ENCODE measurements at places on chromosomes 5 and 9. TPM values are rescaled to one million over a fixed set of nuclear protein-coding genes. Genes with fewer than 3 reads are reported as not detected.

Gene LIFR
- polyA plus RNA-seq = 69.2 TPM

Gene NDUFAF2
- 47.6 TPM for polyA plus RNA-seq

Gene SPATA31E1
- 0.05 TPM for polyA plus RNA-seq

Gene SLC23A1
- 3.3 TPM for polyA plus RNA-seq

Gene DMGDH
- 1.0 TPM for polyA plus RNA-seq

Gene ZNF300
- 3.7 TPM for polyA plus RNA-seq

Gene GPR150
- polyA plus RNA-seq = 1.0 TPM

Gene POU5F2
- polyA plus RNA-seq = 0.55 TPM

Gene ADGRV1
- polyA plus RNA-seq = 88.3 TPM

Gene GFPT2
- 44.6 TPM for polyA plus RNA-seq

Gene PCDHB16
- polyA plus RNA-seq = 3.3 TPM

Gene C5orf58
- not detected for polyA plus RNA-seq

Gene SPOCK1
- 10.0 TPM for polyA plus RNA-seq

Gene C9orf153
- polyA plus RNA-seq = not detected

Gene RNF180
- polyA plus RNA-seq = 3.0 TPM

Gene OMD
- polyA plus RNA-seq = 0.18 TPM

Gene CTSV
- polyA plus RNA-seq = 98.8 TPM

Gene SLC6A7
- 0.39 TPM for polyA plus RNA-seq

Gene C9orf50
- polyA plus RNA-seq = 0.86 TPM

Gene PHF24
- 0.11 TPM for polyA plus RNA-seq

Gene PDE8B
- polyA plus RNA-seq = 8.3 TPM

Gene KCNMB1
- 0.18 TPM for polyA plus RNA-seq

Gene SH2D3C
- 2.2 TPM for polyA plus RNA-seq

Gene FAM174A
- 34.9 TPM for polyA plus RNA-seq

Gene HTR1A
- not detected for polyA plus RNA-seq

Gene NKD2
- polyA plus RNA-seq = 9.1 TPM

Gene F2RL2
- polyA plus RNA-seq = 1.5 TPM

Gene CCL27
- 0.81 TPM for polyA plus RNA-seq

Gene HAVCR2
- polyA plus RNA-seq = 0.92 TPM

Gene DAB2IP
- 11.1 TPM for polyA plus RNA-seq

Gene ACSL6
- 0.75 TPM for polyA plus RNA-seq

Gene ALDOB
- polyA plus RNA-seq = 44.0 TPM

Gene SYK
- 5.1 TPM for polyA plus RNA-seq

Gene SV2C
- polyA plus RNA-seq = 0.04 TPM

Gene AQP7
- 11.6 TPM for polyA plus RNA-seq

Gene LCN15
- 1.4 TPM for polyA plus RNA-seq

Gene PSIP1
- 35.1 TPM for polyA plus RNA-seq

Gene TESK1
- polyA plus RNA-seq = 27.2 TPM

Gene SEMA4D
- polyA plus RNA-seq = 10.1 TPM

Gene PIP5K1B
- 2.5 TPM for polyA plus RNA-seq

Gene TNIP1
- polyA plus RNA-seq = 57.0 TPM

Gene C5orf63
- 0.57 TPM for polyA plus RNA-seq

Gene ANKRD33B
- 1.5 TPM for polyA plus RNA-seq

Gene FGF1
- 0.27 TPM for polyA plus RNA-seq

Gene PCDHGB1
- polyA plus RNA-seq = 0.57 TPM

Gene TCF7
- 5.7 TPM for polyA plus RNA-seq

Gene ADAMTS16
- 2.2 TPM for polyA plus RNA-seq

Gene WDR38
- polyA plus RNA-seq = not detected

Gene ADAMTS12
- 4.2 TPM for polyA plus RNA-seq
